ENCODE measurements at places on chromosomes 3 and 15.

DNA sequence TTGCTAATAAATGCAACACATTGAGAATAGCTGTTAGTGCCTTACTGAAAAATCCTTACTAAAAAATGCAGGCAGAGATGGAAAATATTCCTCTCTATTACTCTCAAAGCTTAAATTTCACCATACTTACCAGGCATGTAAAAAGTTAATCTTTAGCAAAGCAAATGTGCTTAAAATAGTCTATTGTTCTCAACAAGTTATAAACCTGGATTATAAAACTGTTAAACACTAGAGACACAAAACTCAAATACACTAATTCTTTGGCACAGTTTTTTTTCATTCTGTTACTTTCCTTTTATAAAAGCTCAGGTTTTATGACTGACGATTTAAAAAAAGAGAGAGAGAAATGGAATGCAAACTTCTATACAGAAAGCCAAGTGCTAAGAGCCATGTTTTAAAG is 119.8 kb downstream of the THRB start:
- no peak for DNase-seq

DNA sequence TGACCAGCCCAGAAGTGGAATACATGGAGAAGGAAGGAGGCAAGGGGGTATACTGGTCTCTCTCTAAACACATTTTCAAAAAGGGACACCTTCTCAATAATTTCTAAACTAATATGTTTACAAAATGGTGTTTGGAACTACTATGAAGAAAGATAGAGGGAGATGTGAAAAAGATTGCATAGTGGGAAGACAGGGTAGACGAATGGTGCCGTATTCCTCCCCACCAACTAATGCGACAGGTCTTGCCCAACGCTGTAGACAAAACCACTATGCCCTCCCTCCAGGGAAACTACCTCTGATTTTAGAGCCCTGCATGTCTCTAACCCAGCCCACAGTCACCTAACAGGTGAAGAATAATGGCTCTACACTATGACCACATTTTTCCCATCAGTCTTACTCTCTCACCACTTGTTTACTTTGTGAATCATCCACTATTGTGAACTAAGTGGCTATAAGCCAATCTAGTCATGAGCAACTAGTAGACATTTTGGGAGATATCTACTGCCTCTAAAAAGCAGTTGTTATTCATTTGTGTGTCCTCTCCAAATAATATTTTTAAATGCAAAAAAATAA is 108.2 kb upstream of the UBE2E2 start:
- DNase-seq: no peak

- no peak for DNase-seq
These were observed 73.4 kb downstream of the RFTN1 start for GRCh38 chr3:16439848-16440708.

- no peak for DNase-seq
These were observed 59.9 kb downstream of the RPL39L start for GRCh38 chr3:187079090-187080022.

GRCh38 chr3:102068736-102069135 is 219.4 kb downstream of the NFKBIZ start:
- no peak for DNase-seq

Data from iPS DF 19.7 (cell line).